ENCODE measurements at places on chromosomes 12 and 14. TPM values are rescaled to one million over a fixed set of nuclear protein-coding genes. Genes with fewer than 3 reads are reported as not detected.

GRCh38 chr12:85266356-85266755 is 13.7 kb upstream of the ALX1 start:
- H3K27me3 ChIP-seq: peaks cover 2% of the 10 kb centered on the region
- no peaks in the 10 kb centered on the region for H3K36me3 ChIP-seq
- no peak overlapping the region for H3K4me3 ChIP-seq
- no peaks in the 10 kb centered on the region for H3K4me1 ChIP-seq

DNA sequence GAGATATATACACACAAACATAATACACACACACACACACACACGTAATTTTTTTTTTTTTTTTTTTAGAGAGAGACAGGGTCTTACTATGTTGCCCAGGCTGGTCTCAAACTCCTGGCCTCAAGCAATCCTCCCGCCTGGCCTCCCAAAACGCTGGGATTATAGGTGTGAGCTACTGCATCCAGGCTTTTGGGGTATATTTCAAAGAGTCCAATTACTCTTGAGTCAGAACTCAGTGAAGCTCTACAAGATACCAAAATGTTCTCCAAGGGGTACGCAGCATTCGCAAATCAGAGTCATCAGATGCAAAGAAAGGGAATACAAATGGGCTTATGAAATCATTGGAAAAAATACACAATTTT is 54.0 kb downstream of the PHLDA1 start:
- DNase-seq: no peak
- no peaks in the 10 kb centered on the region for H3K27me3 ChIP-seq
- H3K4me3 ChIP-seq: no peak overlapping the region
- H3K27ac ChIP-seq: peak overlapping the region; percentile 96
- peaks cover 25% of the 10 kb centered on the region for H3K4me1 ChIP-seq
- H3K36me3 ChIP-seq: no peaks in the 10 kb centered on the region

GRCh38 chr14:69087061-69087461 is 65.9 kb downstream of the DCAF5 start:
- H3K36me3 ChIP-seq: peaks cover 12% of the 10 kb centered on the region
- H3K4me3 ChIP-seq: no peak overlapping the region
- H3K4me1 ChIP-seq: peaks cover 3% of the 10 kb centered on the region

GRCh38 chr12:49882248-49882850 is 21.4 kb downstream of the FAIM2 start:
- no peak overlapping the region for H3K27ac ChIP-seq
- H3K36me3 ChIP-seq: no peaks in the 10 kb centered on the region
- no peak overlapping the region for H3K4me3 ChIP-seq
- no peak for DNase-seq
- H3K4me1 ChIP-seq: no peaks in the 10 kb centered on the region
- H3K27me3 ChIP-seq: peaks cover 17% of the 10 kb centered on the region

GRCh38 chr12:132165584-132165983 is 21.3 kb downstream of the NOC4L start:
- H3K27ac ChIP-seq: no peak overlapping the region
- H3K36me3 ChIP-seq: no peaks in the 10 kb centered on the region
- DNase-seq: no peak
- no peak overlapping the region for H3K4me3 ChIP-seq

- no peaks in the 10 kb centered on the region for H3K4me1 ChIP-seq
- H3K4me3 ChIP-seq: no peak overlapping the region
- no peaks in the 10 kb centered on the region for H3K36me3 ChIP-seq
- no peak for DNase-seq
- no peak overlapping the region for H3K27ac ChIP-seq
- H3K27me3 ChIP-seq: no peaks in the 10 kb centered on the region
Observed at GRCh38 chr12:57415088-57415487, 15.8 kb downstream of the R3HDM2 start.

DNA sequence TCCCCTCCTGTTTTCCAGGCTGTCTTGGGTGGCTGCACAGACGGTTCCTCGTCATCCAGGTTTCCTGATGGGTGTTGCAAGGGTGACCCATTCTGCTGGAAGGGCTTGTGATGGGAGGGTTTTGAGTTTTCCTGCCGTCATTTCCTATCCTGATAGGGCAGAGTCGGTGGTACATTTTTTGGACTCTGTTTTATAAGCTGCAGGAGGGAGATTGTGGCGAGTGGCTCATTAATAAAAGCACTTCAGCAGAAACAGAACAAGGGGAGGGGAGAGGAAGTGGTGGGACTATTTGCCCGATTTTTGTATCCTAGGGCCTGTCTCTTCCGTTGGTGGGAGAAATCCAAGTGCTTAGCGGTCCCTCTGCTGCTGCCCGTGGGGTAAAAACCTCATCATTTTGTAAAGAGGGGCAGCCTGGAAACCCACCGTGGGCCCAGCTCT is 40.0 kb downstream of the TSPAN9 start:
- H3K4me3 ChIP-seq: peak overlapping the region; percentile 22
- no peaks in the 10 kb centered on the region for H3K27me3 ChIP-seq
- peak overlapping the region; percentile 96 for H3K27ac ChIP-seq
- DNase-seq: peak; percentile 95
- H3K36me3 ChIP-seq: no peaks in the 10 kb centered on the region
- H3K4me1 ChIP-seq: peaks cover 53% of the 10 kb centered on the region

- no peak overlapping the region for H3K27ac ChIP-seq
- H3K4me3 ChIP-seq: no peak overlapping the region
- H3K27me3 ChIP-seq: no peaks in the 10 kb centered on the region
- H3K36me3 ChIP-seq: no peaks in the 10 kb centered on the region
Observed at GRCh38 chr14:53148671-53149070, 4.5 kb downstream of the DDHD1 start.

- H3K4me1 ChIP-seq: peaks cover 21% of the 10 kb centered on the region
- no peaks in the 10 kb centered on the region for H3K27me3 ChIP-seq
- peak within 1 kb of the TSS; percentile 85 for H3K4me3 ChIP-seq
- no peak for DNase-seq
Observed at GRCh38 chr14:69152902-69153151, at the start of gene DCAF5. Gene DCAF5 (minus strand): TSS chr14:69153119. CDS start chr14:69152978, 141 bp downstream.

DNA sequence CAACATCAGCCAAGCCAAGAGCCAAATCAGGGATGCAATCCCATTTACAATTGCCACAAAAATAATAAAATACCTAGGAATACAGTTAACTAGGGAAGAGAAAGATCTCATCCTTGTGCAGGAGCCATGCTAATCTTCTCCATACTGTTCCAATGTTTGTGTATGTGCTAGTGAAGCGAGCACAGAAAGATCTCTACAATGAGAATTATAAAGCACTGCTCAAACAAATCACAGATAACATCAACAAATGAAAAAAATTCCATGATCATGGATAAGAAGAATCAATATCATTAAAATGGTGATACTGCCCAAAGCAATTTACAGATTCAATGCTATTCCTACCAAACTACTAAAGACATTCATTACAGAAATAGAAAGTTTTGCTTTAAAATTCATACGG is 215.6 kb downstream of the FOXG1 start:
- no peaks in the 10 kb centered on the region for H3K4me1 ChIP-seq
- no peak overlapping the region for H3K4me3 ChIP-seq
- no peak for DNase-seq
- H3K27me3 ChIP-seq: no peaks in the 10 kb centered on the region
- H3K27ac ChIP-seq: no peak overlapping the region

- H3K27me3 ChIP-seq: no peaks in the 10 kb centered on the region
- no peaks in the 10 kb centered on the region for H3K36me3 ChIP-seq
- no peaks in the 10 kb centered on the region for H3K4me1 ChIP-seq
- no peak for DNase-seq
- no peak overlapping the region for H3K4me3 ChIP-seq
Observed at GRCh38 chr12:72748971-72749370, 476.8 kb downstream of the TRHDE start.

DNA sequence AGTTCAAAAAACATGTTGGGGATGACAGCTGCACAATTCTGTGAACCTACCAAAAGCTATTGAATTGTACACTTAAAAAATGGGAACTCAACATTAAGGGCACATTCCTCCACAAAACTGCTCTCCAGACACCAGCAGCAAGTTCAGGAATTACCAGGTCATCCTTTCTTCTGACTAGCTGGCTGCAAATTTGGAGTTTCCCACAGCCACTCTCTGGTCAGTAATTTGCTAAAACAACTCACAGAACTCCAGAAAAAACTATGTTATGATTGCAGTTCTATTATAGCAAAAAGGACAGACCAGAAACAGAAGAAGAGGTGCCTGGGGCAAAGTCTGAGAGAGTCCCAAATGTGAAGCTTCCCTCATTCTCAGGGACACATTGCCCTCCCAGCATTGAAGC is 20.1 kb upstream of the PLEKHD1 start:
- H3K27ac ChIP-seq: peak overlapping the region; percentile 87
- H3K4me3 ChIP-seq: peak overlapping the region; percentile 22
- DNase-seq: peak; percentile 41
- no peaks in the 10 kb centered on the region for H3K27me3 ChIP-seq
- peaks cover 11% of the 10 kb centered on the region for H3K4me1 ChIP-seq
- peaks cover 7% of the 10 kb centered on the region for H3K36me3 ChIP-seq

DNA sequence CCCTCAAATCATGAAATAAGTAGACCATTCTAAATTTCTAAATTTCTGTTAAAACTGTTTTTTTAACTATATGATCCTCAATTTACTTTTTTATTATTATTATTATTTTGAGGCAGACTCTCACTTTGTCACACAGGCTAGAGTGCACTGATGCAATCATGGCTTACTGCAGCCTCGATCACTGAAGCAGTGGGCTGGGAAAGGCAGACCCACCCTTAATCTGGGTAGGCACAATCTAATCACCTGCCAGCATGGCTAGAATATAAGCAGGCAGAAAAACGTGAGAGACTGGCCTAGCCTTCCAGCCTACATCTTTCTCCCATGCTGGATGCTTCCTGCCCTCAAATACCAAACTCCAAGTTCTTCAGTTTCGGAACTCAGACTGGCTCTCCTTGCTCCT is 2.3 kb downstream of the ERO1A start:
- no peak for DNase-seq
- no peaks in the 10 kb centered on the region for H3K27me3 ChIP-seq
- H3K36me3 ChIP-seq: no peaks in the 10 kb centered on the region
- H3K4me1 ChIP-seq: peaks cover 2% of the 10 kb centered on the region
- no peak overlapping the region for H3K4me3 ChIP-seq

DNA sequence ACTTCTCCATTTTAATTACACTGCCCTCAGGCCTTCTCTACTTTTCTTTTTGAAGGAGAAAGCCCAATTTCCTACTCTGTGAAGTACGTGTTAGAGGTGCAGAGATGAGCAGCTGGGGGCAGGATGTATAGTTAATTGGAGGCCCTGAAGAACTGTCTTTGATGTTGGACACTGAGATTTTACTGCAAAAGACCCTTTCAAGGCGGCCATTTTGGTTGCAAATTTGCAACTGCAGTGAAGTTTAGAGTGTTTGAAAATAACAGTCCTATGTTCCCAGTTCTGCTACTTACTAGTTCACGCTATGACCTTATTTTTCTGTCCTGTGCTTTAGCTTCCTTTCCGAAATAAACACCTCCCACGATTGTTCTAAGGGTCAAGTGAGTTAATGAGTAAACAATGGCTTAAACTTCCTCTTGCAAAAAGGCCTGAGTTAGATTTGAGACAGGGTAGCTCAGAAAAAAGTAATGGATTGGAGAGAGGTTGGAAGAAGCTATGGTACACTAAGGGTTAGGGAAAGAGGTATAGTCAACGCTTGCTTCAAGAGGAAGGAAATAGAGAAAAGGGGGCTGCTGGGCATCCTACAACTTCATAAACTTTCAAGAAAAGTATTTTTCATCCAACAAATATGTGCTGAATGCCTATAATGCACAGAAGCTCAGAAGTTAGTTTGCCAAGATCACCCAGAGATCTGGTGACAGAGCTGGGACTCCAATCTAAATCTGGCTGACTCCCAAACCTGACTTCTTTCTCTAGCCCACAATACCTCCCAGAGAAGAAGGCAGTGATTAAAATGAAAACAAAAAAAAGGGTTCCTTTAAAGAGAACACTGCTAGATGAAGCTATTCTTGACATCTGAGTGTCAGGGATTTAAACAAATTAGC is 26.4 kb upstream of the DICER1 start:
- H3K36me3 ChIP-seq: no peaks in the 10 kb centered on the region
- no peaks in the 10 kb centered on the region for H3K4me1 ChIP-seq
- no peak overlapping the region for H3K27ac ChIP-seq
- no peak overlapping the region for H3K4me3 ChIP-seq
- no peaks in the 10 kb centered on the region for H3K27me3 ChIP-seq

GRCh38 chr14:58987591-58987990 is 200.9 kb upstream of the DAAM1 start:
- H3K36me3 ChIP-seq: no peaks in the 10 kb centered on the region
- DNase-seq: no peak
- no peaks in the 10 kb centered on the region for H3K4me1 ChIP-seq
- H3K27ac ChIP-seq: no peak overlapping the region

DNA sequence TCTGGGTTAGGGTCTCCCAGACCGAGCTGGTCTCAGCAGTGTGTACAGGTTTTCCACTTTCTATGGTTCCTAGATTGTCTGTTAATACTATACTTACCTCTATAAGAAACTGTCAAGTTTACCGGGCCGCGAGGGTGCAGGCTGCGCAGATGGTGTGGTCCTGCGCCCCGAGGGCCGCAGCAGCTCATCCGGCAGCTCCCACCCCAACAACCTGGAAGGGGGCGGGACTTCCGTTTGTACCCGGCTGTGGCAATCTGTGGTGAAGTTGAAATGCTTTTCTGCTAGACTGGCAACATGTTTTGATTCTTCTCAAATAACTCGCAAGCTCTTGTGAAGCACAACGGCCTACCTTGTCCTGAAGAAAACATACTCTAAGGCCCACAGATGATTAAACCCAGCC is at the start of gene CLEC9A:
TSS of gene CLEC9A (plus strand) at position 237 of the 400 bp plus-strand sequence. CDS start 22,006 bp downstream, outside the sequence.
- no peak for DNase-seq
- peak within 1 kb of the TSS; percentile 75 for H3K27ac ChIP-seq
- H3K4me1 ChIP-seq: peaks cover 6% of the 10 kb centered on the region
- no peaks in the 10 kb centered on the region for H3K36me3 ChIP-seq

DNA sequence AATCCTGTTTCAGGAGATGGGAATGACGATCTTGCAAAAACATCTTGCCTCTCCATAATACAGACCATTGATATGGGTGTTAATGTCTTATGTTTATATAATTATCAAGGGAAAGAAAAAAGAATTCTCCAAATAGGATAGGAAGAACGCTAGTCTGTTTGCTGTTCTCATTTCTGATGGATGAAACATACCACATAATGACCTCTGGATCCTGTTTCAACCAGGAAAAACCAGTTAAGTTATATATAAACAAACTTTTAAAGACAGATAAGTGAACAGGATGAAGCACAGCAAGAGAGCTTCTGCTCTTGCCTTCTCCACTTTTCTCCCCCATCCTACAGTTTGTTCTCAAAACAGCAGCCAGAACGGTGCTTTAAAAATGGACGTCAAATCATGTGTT is 27.8 kb downstream of the COQ6 start:
- H3K27ac ChIP-seq: no peak overlapping the region
- peaks cover 3% of the 10 kb centered on the region for H3K4me1 ChIP-seq
- peak; percentile 38 for DNase-seq
- H3K36me3 ChIP-seq: peaks cover 2% of the 10 kb centered on the region
- no peak overlapping the region for H3K4me3 ChIP-seq
- H3K27me3 ChIP-seq: no peaks in the 10 kb centered on the region

GRCh38 chr12:15115434-15115833 is 105.8 kb downstream of the RERG start:
- H3K27ac ChIP-seq: no peak overlapping the region
- no peak overlapping the region for H3K4me3 ChIP-seq
- H3K36me3 ChIP-seq: no peaks in the 10 kb centered on the region
- DNase-seq: no peak
- no peaks in the 10 kb centered on the region for H3K27me3 ChIP-seq

PIK3C2G gene
- total RNA-seq: not detected

KRT4 gene
- total RNA-seq: not detected

PLEKHD1 gene
- 0.05 TPM for total RNA-seq

SYCP3 gene
- total RNA-seq: not detected

RPL10L gene
- total RNA-seq: not detected

CISTR gene
- not detected for total RNA-seq

ASCL1 gene
- not detected for total RNA-seq

OLR1 gene
- 0.96 TPM for total RNA-seq

CCND2 gene
- total RNA-seq: 607 TPM

HRK gene
- 2.1 TPM for total RNA-seq

NKX2-8 gene
- not detected for total RNA-seq

Measured in astrocyte (in vitro differentiated cells and primary cell).